HEK293T (cell line): ENCODE measurements at places on chromosomes 12 and 14.

DNA sequence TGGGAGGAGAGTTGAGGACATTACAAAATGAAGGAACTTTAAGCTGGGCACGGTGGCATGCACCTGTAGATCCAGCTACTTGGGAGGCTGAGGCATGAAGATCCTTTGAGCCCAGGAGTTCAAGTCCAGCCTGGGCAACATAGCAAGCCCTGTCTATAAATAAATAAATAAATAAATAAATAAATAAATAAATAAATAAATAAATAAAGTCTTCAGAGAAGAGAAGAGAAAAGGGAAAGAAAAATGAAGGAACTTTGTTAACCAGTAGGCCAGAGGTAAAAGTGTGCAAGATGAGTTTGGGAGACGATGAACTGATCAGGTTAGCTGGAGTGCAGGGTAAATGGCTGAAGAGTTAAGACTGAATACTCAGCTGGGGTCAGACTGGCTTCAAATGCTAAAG is 20.1 kb downstream of the PNMA1 start:
- no peak for DNase-seq

DNA sequence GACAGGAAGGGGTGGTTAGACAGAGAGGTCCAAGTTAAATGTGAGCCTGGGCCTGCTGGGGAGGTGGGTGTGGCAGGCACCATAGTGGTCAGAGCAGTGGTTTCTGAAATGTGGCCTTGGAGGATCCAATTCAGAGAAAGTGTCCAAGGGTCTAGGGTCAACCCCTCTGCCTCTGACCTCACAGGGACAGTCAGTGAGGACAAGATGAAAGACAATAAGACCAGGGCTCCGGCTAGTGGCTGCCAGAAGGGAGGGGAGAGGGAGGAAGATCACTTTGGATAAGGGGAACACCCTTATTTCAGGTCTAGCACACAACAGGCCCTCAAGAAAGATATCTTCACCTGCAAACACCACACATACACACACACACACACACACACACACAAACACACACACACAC is 335.1 kb downstream of the MED13L start:
- DNase-seq: no peak

- DNase-seq: no peak
These were observed 48.4 kb downstream of the MYRFL start for GRCh38 chr12:69873429-69873828.

DNA sequence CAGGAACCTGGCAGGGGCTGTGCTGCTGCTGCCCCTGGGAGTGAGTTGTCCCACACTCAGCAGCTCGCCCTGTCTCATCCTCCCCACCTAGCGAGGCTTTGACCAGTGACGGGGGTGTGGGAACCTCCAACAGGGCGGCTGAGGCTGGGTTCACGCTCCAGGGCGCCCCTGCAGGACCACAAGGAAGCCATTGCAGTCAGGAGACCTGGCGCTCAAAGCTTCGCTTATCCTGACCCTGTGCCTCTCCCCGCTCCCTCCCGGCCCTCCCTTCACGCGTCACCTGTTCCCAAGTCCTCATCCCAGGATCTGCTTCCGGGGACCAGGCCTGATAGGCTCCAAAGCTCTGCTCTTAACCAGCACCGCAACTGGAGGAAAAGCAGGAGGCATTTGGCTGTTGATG is 272.0 kb upstream of the SFSWAP start:
- DNase-seq: no peak

GRCh38 chr12:46752396-46752795 is 73.4 kb downstream of the SLC38A4 start:
- no peak for DNase-seq

GRCh38 chr14:26597589-26598080 is at the start of gene NOVA1:
NOVA1 (minus strand) TSS chr14:26598033; CDS start chr14:26597436, 597 bp downstream.
- DNase-seq: no peak

DNA sequence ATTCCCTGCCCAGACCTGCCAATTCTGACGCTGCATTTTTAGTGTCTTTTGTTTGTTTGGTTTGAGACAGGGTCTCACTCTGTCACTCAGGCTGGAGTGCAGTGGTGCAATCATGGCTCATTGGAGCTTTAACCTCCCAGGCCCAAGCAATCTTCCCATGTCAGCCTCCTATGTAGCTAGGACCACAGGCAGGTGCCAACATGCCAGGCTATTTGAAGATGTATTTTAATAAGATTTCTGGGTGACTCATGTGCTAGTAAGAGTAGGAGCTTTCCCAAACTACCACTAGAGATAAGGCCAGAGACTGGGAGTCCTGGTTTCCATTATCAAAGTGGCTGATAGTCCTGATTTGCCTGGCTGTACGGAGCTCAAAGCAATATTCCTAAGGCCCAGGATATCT is 693.3 kb downstream of the MED13L start:
- DNase-seq: no peak

DNA sequence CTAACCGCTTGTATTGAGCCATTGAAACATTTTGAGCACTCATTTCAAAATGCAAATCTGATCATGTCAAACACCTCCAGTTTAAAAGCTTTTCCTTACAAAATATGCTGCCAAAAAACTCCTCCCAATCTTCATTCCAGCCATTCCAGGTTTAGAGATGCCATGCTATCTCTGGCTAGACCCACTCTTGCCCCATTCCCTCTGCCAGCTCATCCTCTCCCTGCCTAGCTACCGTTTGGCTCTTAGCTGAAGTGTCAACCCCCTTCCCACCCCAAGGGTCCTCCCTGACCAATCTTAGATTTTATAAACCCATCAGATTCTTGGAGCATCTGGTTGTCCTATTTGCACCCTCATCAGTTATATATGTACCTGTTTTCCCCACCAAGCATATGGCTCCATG is 75.0 kb downstream of the SCAF11 start:
- no peak for DNase-seq
